Sigmoid colon (tissue), 7 donors: ENCODE measurements at places on chromosomes 16 and 17. TPM values are rescaled to one million over a fixed set of nuclear protein-coding genes. Genes with fewer than 3 reads are reported as not detected.

- no peak overlapping the region for H3K27ac ChIP-seq
- peak; percentile 76 for DNase-seq
- H3K4me3 ChIP-seq, result no peak overlapping the region
- H3K36me3 ChIP-seq, result no peaks in the 10 kb centered on the region
Observed at GRCh38 chr16:50313596-50314478, 47.5 kb downstream of the ADCY7 start.

GRCh38 chr17:82959990-82960418, 119.4 kb upstream of the METRNL start:
- no peak overlapping the region for H3K4me3 ChIP-seq
- no peaks in the 10 kb centered on the region for H3K27me3 ChIP-seq
- H3K27ac ChIP-seq, result no peak overlapping the region
- H3K36me3 ChIP-seq, result no peaks in the 10 kb centered on the region

- H3K4me3 ChIP-seq, result no peak overlapping the region
- H3K36me3 ChIP-seq, result no peaks in the 10 kb centered on the region
- H3K4me1 ChIP-seq, result no peaks in the 10 kb centered on the region
- H3K27me3 ChIP-seq, result no peaks in the 10 kb centered on the region
Observed at GRCh38 chr17:336110-337021, 16.2 kb downstream of the RPH3AL start.

Gene OTOP3
- total RNA-seq, result not detected

Gene IRX3
- 0.27 TPM for total RNA-seq

Gene CES3
- 0.55 TPM for total RNA-seq
